NCI-H2107 (cell line): ENCODE measurements at places on chromosomes 1 and 21.

DNA sequence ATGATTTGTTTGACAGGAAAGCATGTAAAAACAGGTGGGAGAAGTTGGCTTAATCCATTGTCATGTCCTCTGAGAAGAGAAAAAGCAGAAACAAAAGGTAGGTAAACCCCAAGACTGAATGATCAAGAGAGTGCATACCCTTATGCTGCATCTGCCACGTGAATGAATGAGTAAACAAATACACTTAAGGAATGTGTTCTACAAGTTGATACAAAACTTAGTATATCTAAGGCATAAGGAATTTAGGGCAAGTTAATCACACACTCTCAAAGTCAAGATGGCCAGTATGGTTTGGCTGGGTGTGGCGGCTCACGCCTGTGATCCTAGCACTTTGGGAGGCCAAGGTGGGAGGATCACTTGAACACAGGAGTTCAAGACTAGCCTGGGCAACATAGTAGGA, 34.2 kb downstream of the HMCN1 start:
- DNase-seq: no peak

- DNase-seq: no peak
Observed at GRCh38 chr1:51569284-51570062, 47.4 kb upstream of the OSBPL9 start.

DNA sequence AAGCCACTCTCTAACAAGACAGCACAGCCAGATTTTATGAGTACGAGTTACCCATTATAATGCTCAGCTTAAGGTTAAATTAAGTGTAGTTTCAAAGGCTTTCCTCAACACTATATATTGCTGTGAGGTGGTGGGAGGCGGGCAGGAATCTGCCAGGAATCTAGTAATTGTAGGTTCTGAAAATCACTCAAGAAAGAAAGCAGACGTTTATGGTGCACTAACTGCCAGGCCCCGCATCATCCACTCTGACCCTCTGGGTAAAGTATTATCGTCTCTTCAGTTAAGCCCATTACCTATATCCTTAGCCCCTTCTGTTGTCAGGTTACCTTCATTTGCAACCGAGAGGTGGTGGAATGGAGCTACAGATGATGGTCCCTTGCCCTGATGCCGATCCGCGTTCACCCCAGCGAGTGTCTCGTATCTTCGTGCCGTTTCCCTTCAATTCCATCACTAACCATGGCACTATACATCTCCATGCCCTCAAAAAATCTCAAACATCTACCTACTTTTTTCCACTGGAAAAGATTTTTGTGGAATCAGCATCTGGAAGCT, 12.4 kb downstream of the HMGN1 start:
- DNase-seq: no peak

DNA sequence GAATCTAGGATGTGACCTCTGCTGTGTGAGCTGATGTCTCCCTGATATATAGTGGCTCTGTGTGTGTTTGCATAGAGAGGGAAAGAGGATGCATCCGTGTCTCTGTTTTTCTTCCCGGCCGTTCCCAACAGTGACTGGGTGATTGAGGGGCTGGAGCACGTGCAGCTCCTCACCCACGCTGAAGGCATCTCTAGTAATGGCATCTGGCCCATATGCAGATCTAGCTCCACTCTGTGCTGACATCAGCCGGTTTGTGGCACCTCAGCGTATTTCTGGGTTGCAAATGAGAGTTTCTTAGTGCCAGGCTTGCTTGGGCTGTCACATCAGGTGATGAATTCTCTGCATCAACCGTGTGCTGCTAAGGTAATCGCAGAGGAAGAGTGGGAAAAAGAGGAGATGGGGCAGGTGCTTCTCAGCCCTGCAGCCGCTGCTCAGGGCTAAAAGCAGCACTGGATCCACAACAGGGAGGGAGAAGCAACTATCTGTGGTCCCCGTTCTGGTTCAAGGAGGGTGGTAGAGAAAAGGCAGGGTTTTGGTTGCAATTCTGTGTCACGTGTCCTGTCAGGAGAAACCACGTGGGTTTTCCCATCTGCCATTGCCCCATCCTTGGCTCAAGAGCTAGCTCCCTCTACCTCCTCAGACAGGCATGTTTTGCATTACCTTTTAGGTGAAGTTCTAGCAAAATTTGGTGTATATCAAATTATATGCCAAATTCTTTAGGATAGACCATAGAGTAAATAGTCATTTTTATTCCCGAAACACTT, 282.9 kb downstream of the PBX1 start:
- no peak for DNase-seq

DNA sequence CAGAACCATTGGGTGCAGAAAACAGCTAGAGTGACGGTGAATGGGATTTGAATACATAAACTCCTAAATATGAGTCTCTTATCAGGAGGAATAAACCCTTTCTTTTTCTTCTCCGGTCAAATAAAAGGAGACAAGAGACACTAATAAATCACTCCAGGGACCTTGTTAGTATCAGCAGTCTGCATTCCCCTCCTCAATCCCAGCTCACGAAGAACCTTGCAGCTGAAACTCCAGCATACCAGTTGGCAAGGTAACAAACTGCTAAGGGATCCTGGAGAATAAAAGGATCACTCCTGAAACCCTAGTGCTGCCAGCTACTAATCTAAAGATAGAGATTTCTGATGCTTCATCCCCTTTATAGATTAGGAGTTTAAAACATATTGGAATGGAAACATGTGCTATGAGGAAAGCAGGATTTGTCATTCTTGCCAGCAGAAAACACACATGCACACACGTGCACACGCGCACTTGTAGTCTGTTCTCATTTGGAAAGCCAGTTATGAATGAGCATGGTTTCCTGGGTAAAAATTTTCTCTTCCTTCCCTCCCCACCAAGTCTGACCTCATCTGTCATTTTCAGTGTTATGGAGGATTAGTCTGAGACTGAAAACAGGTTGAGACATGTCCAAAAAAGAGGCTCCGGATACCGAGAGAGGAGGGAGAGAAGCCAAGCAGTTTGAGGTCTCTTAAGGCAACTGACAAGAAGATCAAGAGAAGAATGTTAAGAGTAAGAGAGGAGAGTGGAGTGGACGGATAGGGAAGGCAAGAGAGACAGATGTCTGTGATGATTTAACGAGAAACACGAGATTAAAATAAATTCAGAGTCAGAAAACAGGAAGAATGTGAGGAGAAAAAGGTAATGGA, 10.9 kb downstream of the IER5 start:
- DNase-seq: no peak

- DNase-seq: no peak
Observed at GRCh38 chr1:1989789-1990188, 13.8 kb downstream of the CFAP74 start.

- DNase-seq: no peak
Observed at GRCh38 chr1:88519156-88519555, 164.9 kb upstream of the PKN2 start.

GRCh38 chr1:55888685-55889317, 673.6 kb upstream of the USP24 start:
- DNase-seq: no peak

DNA sequence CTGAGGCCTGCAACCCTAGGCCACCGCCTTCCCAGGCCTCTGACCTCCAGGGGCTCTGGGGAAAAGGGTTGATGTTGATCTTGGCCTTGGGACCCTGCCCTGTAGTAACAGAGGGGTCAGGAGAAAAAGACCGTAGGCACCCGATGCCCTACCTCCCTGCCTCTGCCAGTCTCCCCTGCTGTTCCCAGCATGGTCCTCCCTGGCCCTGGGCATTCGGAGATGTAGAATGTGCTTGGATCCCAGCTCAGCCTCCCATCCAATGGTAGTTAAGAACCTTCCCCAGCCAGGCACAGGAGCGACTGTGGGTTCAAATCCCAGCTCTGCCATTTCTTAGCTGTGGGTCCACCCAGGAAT, 72.0 kb upstream of the TARDBP start:
- DNase-seq: no peak

GRCh38 chr1:239816081-239816782, 275.5 kb upstream of the FMN2 start:
- DNase-seq: no peak
